ENCODE measurements at places on chromosomes 11 and 22.

DNA sequence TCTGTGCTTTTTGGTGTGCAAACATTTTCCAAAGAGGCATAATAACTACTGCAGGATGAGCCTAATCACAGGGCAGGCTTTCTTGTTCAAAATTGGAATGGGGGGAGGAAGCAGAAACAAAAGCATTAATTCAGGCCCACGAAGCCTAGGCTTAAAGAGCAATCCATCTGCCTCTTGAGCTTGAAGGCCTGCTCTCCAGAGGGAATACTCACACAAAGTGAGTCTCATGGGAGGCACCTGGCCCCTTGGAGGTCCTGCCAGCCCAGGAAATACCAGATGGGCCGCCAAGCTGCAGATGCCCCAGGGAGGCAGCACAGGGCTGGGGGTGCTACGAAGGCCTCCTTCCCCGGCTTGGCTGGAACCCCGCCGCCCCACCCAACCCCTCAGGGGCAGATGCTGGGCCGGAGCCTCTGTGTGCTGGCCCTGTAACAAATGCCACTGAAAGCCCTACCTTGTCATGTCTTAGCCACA is 39.3 kb upstream of the COMT start:
- no peak for DNase-seq

DNA sequence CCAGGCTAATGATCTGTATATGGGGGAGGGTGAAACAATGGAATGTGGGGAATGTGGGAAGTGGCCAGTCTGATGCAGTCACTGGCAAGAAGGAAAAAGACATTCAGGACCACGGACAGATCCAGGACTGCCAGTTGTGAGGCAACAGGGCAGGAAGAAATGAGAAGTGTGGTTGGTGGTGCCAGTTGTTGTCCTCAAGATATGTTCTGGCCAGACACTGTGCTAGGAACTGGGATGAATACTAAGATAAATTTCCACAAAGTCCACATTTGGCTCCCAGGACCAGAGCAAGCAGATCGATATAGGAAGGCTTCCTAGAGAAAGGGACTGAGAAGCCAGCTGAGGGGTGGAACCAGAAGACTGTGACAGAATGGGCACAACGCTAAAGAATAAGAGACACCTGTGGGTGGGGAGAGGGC is 6.8 kb upstream of the TPBGL start:
- peak; percentile 72 for DNase-seq

GRCh38 chr11:86818462-86819192 is 18.3 kb downstream of the PRSS23 start:
- no peak for DNase-seq

- DNase-seq = no peak
Measured at GRCh38 chr11:134724106-134724778, 312.2 kb upstream of the B3GAT1 start.

- no peak for DNase-seq
Measured at GRCh38 chr22:47449508-47450270, 687.2 kb downstream of the TBC1D22A start.

GRCh38 chr11:62553839-62554361 is 7.3 kb upstream of the AHNAK start:
- no peak for DNase-seq

GRCh38 chr11:5700421-5701054 is 10.9 kb downstream of the TRIM22 start:
- no peak for DNase-seq

DNA sequence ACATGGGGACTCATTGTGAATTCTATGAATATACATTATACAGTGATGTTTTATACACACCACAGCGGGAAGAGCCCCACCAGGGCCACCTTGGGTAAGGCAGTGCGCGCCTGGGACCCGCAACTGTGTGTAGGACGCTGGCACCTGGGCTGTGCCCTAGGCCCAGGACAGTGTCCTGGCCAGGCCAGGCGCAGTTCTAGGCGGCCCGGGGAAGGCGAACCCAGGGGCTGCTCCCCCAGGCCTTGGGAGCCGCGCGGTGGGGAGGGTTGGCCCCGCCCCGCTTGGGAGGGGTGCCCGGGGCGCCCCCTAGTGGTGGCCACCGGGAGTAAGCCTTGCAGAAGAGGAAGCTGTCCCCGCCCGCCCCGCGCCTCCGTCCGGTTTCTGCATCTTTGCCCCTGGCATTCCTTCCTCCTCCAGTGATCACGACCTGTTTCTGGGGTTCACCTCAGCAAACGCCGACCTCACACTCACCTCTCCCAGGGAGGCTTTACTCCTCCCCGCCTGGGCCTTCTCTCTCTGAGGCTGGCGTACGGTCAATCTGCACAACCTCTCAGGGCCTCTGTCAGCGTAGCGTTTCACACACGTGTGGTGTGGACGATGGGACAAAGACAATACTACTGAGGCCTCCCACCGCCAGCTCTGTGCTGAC is 9.5 kb upstream of the EHD1 start:
- DNase-seq = peak; percentile 98

DNA sequence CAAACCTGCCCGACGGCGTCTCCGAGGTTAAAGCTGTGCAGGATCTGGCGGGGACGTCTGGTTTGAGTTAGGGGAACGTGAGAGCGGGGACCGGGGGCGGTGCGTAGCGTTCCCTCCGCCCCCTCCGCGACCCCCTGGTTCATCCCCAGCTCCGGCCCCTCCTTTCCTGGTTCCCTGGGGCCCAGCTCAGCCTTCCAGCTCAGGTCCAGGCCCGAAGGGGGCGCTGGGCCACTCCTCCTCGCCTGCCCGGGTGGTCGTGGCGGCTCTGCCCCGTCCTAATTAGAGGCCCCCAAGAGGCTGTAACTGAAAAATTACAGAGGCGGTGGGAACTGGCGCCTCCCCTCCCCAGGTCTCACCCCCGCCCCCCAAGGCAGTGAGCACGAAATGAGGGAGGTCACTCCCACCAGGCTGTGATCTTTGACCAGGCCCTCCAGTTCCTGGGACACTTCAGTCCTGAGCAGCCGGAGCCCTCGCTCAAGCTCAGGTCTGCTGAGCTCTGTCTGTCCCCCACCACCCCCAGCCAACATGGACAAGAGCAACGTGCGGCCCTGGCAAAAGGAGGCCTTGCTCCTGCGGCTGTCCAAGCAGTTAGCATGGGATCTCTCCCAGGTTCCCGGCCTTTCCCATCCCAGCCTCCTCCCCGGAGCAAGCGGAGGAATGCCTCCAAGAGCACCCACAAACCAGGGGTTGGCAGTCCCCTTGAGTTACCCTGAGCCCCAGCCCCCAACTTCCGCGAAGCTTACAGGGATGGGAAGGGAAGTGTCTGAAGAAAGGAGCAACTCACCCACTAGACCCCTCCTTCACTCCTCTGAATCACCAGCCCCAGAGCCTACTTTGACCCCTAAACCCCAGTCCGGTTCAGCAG is 3.3 kb downstream of the CD248 start:
- DNase-seq = no peak

DNA sequence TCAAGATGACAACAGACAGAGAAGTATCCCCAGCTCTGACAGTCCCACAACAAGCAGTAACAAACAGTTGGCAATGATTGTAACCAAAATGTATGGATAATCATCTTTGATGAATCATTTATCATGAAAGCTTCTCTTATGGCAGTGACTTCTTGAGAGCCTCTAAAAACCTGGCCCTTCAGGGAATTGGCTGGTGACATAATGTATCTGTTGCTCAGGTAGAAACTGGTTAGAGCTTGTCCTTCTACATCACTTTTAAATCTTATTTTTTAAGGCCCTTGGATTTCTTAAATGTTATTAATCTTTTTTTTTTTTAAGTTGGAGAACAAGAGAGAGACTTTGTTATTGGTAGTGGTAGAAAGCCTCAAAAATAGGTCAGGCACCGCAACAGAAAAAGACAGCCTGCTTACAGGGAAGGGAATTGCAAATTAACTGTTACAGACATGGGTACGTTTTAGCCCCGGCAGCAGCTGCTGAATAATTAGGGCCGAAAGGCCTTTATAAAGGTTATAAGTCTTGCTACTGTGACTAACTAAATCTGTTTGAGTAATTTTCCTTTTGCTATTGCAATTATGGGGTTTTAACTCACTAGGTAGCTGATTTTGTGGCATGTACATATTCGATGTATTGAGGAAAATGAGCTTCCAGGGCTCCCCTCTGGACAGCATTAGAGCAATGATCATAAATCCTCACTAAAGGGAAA is 207.7 kb upstream of the LRRC4C start:
- DNase-seq = no peak

DNA sequence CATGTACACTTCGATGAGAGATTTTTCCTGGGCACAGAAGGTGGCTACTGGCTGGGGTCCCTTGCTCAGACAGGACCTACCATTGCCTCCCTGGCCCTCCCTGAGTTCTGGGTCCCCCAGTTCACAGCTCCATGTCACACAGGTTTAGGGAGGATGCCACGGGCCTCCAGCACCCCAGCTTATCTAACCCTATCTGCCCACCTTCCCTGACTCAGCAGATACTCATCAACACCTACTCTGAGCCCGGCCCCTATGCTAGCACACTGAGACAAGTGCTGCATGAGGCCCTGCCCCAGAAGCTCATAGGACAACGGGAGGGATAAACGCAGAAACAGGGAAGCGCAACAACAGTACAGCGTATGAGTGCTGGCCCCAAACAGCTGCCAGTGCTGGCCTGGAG is 9.6 kb downstream of the NAGA start:
- DNase-seq = peak; percentile 20

DNA sequence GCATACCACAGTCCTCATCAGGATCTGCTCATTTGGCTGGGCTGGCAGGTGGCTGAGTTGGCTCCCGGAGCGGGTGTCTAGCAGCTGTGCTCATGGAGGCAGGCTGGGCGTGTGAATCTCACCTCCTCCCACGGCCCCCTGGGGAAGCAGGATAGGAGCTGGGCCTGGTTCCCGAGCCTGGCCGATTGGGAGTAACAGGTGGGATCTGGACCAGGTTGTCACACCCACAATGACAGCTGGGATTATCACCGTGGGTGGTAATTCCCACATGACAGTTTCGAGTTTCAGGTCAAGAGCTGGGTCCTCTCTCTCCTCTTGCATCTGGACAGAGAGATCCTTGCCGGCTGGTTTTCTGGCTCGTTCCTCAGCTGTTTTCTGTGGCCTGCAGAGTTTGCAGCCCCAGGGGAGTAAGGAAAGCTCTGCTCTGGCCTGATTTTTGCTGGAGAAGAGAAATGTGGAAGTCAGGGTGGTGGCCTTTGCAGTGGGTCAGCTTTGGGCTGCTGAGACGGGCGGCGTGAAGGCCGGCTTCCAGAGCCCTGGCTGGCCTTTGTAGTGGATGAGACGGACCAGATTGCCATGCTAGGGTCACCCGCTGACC is 57.0 kb downstream of the BCR start:
- no peak for DNase-seq

DNA sequence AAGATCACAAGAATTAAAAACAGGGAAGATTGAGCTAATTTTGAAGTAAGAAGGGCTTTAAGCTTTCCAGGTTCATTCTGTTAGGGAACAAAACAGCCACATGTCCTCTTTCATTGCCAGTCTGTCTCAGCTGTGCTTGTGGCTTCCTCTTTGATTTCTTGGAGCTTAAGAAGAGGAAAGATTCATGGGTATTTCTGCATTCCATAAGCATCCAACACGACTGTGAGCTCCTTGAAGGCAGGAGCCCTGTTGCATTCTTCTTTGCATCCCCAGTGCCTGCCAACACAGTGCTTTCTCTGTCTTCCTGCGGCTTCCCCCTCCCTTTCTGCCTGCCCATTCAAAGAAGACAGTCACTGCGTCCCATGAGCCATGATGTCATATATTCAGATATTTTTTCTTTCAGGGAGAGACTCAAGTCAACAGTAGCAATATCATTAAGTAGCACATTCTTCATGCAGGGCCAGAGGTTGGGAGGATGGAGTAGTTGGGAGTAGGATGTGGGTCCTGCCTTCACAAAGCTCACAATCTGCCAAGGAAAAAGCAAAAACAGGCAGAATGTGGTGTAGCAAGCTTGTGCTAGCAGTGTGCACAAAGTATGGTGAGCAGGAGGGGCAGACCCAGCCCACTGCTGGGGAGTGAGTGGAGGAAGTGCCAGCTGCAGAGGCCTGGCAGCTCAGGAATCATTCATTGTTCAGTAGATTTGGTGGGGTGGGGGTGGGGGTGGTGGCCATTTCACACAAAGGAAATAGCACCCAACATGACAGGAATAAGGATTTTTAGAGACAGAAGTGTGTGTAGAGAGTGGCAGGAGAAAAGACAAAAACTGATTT is 162.1 kb upstream of the RASSF10 start:
- DNase-seq = no peak

GRCh38 chr22:48496226-48496845 is 1331.3 kb downstream of the BRD1 start:
- DNase-seq = no peak

DNA sequence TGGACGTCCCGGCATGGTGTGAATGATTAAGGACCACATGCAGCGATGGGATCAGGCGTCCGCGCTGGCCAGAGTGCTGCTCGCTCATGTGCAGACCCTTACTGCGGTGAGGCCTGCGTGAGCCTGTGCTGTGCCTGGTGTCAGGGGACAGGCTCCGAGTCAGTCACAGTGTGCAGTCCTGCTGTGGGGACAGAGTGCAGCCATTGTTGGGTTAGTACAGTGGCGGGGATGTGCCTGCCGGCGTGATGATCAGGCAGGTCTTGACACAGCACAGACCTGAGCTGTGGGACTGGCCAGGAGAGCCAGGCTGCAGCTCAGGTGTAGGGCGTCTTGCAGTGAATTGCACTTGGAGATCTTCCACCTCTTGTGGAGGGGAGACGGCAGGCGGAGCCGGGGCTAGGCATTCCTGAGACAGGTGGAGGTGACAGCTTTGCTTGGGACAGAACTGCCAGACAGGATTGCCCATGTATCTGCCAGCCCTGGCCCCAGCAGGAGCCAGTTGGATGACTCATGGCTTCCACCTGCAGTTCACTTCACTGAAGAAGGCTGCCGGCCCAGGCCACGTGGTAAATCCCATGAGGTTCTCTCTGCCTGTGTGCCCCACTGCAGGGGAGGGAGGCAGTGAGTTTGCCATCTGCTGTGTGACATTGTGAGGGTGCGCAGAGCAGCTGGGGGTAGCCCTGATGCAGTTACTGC is 17.3 kb downstream of the TRMU start:
- DNase-seq = no peak

- peak; percentile 76 for DNase-seq
Measured at GRCh38 chr22:19965771-19966709, 24.4 kb upstream of the TXNRD2 start.

DNA sequence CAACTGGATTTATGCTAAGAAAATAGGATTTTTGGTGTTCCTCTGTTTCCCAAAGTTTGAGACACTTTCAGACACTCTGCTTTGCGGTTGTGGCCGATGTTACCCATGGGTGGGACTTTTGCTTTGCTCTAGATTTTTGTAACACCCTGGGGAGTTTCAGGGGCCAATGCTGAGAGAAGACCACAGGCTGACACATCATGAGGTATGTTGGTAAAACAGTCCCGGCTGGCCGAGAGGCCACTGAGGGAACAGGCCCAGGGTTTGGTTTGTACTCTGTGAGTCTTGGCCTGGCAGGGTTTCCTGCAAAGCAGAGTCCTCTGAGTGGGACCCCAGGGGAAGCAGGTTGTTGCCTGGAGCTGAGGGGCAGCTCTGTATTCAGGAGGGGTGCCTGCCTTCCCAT is 78.5 kb upstream of the PITPNB start:
- no peak for DNase-seq

GRCh38 chr11:38323961-38324761 is 1726.1 kb upstream of the RAG2 start:
- DNase-seq = no peak

DNA sequence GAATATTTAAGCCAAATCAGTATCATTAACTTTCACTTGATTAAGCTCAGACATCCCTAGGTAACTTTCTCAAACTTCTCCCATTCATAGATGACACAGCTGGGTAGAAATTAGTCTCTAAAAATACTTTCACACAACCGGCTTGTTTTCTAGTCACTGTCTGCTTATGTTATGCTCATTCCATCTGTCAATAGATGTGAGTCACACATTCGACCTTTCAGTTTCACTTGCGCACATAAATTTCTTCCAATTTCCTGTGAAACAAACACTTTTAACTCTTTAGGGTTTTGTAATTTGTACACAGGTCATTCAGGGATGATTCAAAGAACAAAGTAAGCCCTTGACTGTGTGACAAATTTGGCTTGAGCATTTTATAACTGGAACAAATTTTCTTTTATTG is 723.0 kb downstream of the KCNA4 start:
- DNase-seq = no peak
